ENCODE measurements at places on chromosomes 3 and 15. TPM values are rescaled to one million over a fixed set of nuclear protein-coding genes. Genes with fewer than 3 reads are reported as not detected.
A peak's percentile ranks its signal among the peaks of the same experiment; 100 is the strongest.

DNA sequence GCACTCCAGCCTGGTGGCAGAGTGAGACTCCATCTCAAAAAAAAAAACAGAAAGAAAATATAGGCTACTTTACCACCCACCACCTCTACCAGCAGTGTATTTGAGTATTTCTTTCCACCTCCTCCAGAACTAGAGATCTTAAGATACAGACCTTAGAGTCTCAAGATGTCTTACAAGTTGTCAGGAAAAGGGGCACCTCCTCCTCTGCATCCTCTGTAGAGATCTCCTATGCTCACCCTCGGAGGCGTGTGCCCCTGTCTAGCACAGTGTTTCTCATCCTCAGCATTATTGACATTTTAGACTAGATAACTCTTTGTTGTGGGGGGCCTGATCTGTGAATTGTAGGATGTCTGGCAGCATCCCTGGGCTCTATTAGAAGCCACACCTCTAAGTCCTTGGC, 27.7 kb upstream of the P4HTM start:
- DNase-seq, result no peak

DNA sequence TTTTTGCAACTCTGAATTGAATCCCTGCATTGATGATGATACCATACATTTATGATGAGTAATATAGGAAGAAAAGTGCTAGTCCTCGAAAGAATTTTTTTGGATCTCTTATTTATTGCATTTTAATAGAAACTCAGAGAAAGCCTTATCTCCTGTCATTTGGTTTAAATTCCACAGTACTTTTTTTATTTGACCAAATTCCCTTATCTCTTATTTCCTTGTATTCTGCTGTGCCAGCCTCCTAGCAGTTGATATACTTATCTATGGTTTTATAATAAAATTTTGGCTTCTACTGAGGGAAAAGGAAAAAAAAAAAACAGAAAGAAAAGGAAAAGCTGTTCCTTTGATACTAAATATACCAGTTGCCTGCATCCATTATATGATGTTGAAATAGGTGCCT, 535.1 kb upstream of the NR2F2 start:
- DNase-seq, result no peak

DNA sequence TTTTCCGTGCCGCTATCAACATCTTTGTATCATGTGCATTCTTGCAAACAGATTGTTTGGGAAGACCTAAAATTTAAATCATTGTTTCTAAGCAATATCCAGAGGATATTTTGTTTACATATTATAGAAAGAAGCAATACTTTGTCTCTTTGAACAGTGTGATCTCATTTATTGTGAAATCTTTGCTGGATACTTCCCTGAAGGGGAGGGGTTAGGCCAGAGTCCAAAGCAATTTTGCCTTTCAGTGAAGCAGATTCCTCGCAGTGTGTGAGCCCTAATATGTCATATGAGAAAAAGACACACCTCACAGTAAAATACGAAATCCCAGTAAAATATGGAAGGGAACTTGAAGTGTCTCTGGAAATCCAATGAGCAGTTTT, 158.7 kb upstream of the SLCO3A1 start:
- peak; percentile 93 for DNase-seq

DNA sequence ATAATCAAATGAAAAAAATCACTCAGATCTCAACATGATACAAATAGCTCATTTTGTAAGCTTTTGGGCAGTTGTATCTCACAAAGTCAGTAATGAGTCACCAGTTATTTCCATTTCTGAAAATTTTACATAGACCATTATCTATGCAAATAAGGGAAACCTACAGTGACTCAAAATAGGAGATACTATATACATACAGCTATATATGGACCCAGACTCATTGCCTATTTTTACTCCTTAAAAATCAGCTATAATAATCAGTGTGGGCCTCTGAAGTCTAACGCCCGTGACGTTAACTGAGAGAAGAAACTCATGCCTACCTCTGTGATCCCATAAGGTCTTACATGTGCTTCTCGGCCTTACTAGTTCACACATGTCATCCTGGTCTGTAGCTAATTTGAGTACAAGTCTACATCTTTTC, 31.6 kb downstream of the LRIG1 start:
- DNase-seq, result no peak

DNA sequence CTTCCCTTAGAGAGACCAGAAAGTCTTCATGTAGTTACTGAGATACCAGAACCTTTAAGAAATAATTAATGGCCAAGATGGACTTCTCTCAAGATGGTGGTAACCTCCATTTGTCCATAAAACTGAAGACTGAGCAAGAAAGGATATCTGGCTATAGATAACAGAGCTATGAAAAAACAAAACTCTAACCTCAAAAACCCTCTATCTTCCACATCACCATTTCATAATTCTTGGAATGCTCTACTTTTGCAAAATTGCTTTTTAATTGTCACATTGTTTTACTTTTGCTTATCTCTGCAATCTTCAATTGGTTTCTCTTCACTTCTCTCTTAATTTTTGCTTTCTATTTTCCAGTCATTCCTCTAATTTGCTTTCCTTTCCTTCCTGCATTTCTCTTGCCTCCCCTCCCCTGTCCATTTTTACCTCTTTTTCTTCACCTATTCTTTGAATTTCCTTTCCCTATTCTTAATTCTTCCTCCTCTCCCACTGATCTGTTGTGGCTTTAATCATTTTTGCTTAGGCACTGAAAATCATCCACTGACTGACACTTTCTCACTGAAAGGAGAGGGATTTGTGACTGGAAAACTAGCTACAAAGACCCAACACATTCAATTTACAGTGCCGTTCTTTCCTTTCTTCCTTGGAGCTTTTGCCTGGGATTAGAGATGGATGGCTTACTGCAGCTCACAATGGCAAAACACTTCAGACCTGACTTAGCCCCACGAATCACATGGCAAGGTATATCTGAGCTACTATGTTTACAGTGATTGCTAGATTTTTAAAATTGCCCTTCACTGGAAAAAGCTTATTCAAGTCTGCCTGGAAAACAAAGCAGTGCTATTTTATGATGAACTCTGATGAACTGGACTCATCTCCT, 242.8 kb downstream of the CHST2 start:
- DNase-seq, result no peak

GRCh38 chr3:99984139-99984538, 130.2 kb downstream of the FILIP1L start:
- no peak for DNase-seq

- no peak for DNase-seq
Observed at GRCh38 chr3:146468234-146468633, 1.1 kb downstream of the PLSCR2 start.

DNA sequence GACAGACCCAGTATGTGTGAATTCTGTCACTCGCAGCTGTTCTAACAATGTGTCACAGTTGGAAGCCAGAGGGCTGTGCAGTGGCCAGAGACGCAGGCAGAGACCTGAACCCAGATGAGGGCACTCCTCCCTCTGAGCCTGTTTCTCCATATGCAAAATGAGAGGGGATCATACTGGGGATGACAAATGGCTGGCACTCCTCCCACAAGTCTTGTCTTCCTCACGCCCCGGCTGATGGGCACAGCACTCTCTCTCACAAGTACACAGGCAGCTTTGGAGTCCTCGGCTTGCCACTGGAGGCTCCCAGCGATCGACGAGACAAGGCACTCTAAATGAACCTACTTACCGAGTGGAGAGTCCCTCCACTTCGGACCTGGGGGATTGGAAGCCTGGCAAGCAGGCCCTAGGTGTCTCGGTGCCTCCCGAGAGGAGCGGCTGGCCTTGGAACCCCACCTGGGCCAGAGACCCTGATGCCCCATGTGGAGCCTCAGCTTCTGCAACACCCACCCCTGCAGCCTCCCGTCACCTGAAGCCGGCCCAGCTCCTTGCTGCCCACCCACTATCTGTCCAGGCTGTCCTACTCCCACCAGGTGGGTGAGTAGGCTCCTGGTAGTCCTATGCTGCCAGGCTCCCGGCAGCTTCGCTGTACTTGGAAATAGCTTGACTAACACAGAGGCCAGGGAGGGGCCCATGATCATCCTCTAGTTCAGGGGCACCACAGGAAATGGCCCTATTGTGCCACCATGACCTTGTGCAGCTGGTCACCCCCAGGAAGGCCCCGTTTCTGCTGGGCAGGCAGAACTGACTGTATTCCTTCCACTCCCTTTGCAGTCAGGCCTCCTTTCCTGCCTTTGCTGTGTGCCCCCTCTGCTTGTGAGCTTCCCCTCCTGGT, 65.0 kb upstream of the IQSEC1 start:
- no peak for DNase-seq

- DNase-seq, result no peak
Observed at GRCh38 chr3:76021376-76021775, 236.0 kb upstream of the ZNF717 start.

DNA sequence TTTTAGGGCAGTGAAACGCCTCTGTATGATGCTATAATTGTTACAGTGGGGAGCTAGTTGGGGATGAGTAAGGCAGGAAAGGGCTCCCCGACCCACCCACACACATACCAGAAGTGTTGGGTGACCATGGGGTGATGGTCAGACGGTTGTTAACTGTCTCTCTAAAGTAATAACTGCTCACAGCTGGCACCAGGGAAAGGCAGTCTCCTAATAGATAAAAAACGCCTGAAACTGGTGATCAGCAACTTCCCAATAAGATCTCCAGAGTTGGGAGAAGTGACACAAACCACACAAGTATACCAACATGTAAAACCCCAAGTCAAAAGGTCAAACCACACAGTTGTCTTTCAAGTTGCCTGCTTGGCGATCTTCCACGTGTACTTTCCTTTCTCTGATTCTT, 346.5 kb upstream of the CNTN4 start:
- DNase-seq, result no peak

- DNase-seq, result no peak
Observed at GRCh38 chr3:96169111-96169766, 645.2 kb upstream of the EPHA6 start.

DNA sequence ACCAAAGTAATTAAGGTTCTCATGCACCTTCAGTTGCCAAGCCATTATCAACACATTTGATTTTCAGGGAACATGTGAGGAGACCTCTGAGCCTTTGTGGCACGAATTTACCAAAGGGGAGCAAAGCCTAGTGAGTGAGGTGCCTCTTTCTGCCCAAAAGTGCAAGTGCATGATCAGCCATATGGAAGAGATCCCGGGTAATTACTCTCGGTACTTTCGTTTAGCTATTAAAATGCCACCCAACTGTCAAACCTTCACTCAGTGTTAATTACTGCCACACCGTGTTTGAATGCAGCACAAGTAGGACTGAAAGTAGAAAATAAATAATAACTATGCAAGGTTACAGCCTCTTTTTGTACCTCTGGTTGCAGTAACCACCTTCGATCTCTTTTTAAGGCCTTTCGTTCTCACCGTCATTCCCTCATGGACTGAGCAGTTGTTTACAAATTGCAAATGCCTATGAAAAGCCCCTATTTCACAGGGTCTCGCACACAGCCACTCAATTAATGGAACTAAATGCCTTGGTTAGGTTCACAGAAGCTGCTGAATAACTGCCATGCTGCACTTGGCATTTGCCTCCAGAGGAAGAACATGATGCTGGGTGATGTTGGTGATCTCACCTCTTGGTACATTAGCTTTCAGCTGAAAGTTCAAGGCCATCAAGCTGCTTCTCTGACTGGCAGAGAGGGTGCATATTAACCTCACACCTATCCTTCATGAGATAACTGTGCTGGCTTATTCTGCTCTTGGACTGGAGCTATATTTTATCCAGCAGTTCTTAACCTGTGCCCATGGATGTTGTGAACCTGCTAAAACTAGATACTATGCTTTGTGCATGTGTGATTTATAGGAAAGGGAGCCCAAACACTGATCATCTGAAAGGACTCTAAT, 69.9 kb downstream of the TNIK start:
- DNase-seq, result no peak

DNA sequence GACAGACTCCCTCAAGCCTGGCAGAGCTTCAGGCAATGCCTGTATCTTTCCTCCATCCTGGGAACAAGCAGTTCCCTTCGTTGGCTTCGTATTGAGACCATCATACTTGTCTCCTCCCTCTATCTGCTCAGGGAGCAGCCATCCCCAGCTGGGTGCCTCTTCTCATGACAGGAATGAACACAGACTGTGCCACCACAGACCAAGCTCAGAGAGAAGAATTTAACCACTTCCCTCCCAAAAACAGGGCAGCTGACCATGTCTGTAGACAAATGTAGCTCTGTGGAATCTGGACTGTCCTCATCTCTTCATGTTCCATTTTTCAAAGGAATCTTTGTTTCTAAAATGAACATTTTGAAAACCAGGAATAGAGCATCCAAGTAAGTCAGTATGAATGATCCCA, 245.4 kb downstream of the ERC2 start:
- no peak for DNase-seq

DNA sequence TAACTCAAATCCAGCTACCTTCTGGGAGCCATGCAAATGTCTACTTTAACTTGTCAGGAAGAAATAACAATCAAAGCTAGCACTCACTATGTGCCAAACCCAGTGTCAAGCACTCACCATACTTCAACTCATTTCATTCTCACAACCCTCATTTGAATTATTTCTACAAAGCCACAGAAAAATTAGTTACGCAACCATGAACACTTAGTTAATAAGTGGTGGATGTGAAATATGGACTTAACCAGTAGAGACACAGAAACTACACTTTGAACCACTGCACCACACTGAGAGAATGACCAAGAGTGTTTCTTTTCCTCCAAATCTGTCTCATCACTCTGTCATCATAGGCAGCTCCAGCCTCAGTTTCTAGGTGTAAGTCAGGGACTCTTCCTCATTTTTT, 91.0 kb upstream of the MBNL1 start:
- no peak for DNase-seq

GRCh38 chr3:54954521-54954920, 26.7 kb upstream of the LRTM1 start:
- DNase-seq, result no peak

DNA sequence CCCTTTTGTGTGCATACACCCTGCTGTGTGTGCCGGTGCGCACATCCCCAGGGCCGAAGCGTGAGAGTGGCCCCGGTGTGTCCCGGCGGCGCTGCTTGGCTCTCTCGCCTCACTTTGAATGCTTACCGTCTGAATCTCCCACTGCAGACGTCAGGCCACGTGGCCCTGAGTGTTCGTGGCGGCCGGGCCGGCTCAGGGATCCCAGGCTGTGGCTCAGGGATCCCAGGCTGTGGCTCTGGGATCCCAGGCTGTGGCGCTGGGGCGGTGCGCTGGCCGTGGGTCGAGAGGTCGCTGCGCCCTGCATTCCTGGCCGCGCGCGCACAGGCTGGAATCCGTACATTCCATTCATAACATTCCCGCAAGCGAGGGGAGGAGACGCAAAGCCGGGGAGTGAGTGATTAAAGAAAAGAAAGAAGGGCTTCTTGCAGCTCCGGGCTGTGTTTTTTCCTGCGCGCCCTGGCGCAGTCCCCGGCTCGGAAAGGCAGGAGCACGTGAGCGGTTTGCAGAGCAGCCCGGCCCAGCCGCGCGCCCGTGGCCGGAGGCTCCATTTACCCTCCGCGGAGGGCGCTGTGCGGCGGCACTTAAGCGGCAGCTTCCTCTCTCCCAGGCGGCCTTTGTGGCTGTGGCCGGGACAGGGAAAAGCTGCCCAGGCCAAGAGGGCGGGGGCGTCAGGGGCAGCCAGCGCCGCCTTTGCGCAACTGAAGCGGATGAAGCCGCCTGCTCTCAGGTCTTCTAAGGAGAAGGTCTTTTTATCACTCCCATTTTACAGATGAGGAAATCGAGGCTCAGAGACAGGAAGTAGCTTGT, 87.0 kb upstream of the ALDH1L1 start:
- peak; percentile 59 for DNase-seq

GRCh38 chr15:93144463-93145236, 55.6 kb upstream of the RGMA start:
- DNase-seq, result no peak

CCDC9B gene
- polyA plus RNA-seq, result 20.3 TPM

CSPG5 gene
- polyA plus RNA-seq, result not detected

SLC22A14 gene
- 0.15 TPM for polyA plus RNA-seq

TRIM42 gene
- polyA plus RNA-seq, result not detected

AP3B2 gene
- 0.37 TPM for polyA plus RNA-seq

GPR149 gene
- polyA plus RNA-seq, result 0.24 TPM

CPLX3 gene
- polyA plus RNA-seq, result not detected

CFAP100 gene
- 0.92 TPM for polyA plus RNA-seq

CDHR4 gene
- polyA plus RNA-seq, result not detected

Measured in muscle of arm (tissue), 14 donors.